MM.1S (cell line): ENCODE measurements at places on chromosomes 11 and 22.

DNA sequence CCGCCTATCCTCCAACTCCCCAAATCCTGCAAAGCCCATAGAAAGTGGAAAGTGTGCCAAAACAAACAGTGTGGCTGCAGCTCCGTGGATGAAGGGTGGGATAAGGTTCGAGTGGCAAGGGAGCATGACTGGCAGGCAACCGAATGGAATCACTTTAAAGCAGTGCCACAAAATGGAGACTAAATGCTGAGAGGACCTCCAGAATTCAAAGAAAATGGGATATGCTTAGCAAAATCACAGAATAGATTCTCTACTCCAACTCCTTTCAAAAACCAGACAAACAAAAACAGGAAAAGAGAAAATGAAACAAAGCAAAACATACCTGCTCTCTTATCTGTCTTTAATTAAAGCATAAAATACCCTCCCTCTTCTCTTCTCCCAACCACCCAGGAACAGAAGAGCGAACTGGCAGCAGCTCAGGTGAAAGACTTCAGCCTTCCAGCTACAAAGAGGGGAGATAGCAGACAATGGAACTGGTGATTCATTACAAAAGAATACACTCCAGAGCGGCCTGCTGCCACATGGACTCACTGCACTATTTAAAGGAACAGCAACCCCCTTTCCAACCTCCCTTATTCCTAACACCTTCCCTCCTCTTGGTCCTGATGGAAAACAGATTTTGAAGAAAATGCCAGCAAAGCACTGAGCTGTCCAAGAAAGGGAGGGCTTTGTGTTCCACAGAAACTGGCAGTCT lies 118.5 kb downstream of the APOL5 start:
- DNase-seq = no peak

DNA sequence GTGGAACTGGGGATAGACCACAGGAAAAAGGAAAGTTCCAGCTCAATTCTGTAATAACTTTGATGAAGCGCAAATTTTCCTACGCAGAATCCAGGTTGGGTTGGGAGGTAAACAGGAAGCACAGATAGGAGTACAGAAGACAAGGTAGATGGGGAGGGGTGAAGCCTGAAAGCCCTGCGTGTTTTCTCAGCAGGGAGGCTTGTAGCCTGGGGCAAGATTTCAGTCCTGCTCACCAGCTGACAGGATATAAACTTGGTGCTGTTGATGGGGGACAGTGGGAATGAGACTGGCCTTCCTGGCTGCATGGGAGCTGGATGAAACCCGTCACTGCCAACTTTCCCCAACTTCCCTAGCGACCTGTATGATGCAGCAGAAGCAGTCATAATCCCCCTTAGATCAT lies 114.9 kb downstream of the ARHGAP32 start:
- DNase-seq = no peak

DNA sequence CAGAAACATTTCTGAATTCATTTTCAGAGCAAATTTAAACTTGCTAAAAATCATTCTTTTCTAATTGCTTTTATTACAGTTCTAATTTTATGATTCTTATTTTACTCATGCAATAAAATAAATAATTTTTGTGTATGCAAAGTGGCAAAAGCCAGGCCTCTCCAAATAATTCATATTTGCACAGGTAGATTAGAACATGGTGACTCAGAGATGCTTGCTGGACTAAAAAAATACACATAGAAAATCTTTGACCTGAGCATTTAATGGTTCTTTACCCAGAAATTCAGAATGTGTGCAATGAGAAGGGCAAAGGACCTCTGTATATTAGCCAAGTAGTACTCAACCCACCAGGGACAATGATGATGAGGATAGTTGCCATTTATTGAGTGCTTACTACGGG lies 15.3 kb downstream of the MAP6 start:
- no peak for DNase-seq

GRCh38 chr11:44243086-44243485 lies 66.9 kb downstream of the ALX4 start:
- no peak for DNase-seq

DNA sequence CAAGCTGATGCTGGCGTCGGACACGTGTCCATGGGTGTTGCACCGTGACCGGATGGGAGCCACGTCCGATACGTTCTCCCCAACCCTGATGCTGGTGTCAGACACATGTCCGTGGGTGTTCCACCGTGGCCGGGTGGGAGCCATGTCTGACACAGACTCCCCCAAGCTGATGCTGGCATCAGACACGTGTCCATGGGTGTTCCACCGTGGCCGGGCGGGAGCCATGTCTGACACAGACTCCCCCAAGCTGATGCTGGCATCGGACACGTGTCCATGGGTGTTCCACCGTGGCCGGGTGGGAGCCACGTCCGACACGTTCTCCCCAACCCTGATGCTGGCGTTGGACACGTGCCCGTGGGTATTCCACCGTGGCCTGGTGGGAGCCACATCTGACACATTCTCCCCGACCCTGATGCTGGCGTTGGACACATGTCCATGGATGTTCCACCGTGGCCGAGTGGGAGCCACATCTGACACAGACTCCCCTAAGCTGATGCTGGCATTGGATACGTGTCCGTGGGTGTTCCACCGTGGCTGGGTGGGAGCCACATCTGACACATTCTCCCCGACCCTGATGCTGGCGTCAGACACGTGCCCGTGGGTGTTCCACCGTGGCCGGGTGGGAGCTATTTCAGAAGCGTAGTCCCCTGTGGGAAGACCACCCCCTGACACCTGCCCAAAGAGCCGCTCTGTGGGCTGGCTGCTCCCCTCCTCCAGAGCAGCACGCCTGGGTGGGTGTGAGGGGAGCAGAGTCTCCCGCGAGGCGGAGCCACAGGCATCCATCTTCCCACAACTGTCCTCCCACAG lies 20.0 kb downstream of the SELENOO start:
- DNase-seq = no peak

GRCh38 chr11:64357904-64358535 lies 942 bp upstream of the RPS6KA4 start:
- no peak for DNase-seq

GRCh38 chr11:67275606-67276409 lies 9.5 kb downstream of the GRK2 start:
- no peak for DNase-seq
